ENCODE measurements at places on chromosomes 16 and 17.

- no peak for DNase-seq
Observed at GRCh38 chr17:1112875-1113274, 66.9 kb downstream of the ABR start.

DNA sequence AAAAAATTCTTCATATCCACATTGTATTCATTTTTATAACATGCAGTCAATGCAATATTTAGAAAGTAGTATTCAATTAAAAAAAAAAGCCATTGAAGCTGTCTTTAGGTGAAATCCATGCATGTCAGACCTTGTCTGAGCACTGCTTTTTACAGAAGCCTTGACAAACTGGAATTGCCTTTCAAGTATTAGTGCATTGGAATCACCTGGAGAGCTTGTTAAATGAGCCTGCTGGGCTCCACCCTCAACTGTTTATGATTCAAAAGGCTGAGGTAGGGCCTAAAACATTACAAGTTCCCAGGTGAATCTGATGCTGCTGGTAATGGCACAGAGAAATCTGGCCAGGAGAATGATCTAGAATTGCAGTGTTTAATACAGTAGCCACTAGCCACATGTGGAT lies 85.8 kb downstream of the HIC1 start:
- DNase-seq, result no peak

GRCh38 chr16:3431779-3432219 lies 11.5 kb downstream of the ZNF597 start:
- DNase-seq, result peak; percentile 53

DNA sequence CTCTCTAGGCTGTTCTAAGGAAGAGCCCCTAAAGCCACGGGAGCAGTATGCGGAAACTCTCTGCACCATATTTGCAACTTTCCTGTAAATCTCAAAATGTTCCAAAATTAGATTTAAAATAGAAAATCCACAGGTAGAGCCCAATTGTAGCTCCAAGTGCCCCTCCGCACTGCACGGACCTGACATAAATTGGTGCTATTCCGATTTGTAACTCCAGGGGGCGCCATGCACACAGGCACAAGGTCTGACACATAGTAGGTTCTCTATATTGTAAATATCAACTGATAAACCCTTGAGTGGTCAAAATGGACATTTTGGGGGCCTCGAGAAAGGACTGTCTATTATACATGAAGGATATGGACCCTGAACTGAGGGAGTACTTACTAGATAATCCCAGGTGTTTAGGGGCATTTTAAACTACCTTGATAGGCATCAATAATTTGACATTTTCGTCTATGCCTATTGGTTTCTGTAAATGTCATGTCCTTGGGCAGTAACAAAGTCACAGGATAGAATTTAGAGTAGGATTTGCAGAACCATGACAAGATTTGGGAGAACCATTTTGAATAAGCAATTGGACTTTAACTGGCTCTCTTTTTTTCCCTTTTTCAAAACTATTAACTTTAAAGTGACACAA lies 36.6 kb upstream of the TMEM132E start:
- peak; percentile 64 for DNase-seq

- DNase-seq, result no peak
Observed at GRCh38 chr16:67534431-67534830, 5.8 kb downstream of the RIPOR1 start.

DNA sequence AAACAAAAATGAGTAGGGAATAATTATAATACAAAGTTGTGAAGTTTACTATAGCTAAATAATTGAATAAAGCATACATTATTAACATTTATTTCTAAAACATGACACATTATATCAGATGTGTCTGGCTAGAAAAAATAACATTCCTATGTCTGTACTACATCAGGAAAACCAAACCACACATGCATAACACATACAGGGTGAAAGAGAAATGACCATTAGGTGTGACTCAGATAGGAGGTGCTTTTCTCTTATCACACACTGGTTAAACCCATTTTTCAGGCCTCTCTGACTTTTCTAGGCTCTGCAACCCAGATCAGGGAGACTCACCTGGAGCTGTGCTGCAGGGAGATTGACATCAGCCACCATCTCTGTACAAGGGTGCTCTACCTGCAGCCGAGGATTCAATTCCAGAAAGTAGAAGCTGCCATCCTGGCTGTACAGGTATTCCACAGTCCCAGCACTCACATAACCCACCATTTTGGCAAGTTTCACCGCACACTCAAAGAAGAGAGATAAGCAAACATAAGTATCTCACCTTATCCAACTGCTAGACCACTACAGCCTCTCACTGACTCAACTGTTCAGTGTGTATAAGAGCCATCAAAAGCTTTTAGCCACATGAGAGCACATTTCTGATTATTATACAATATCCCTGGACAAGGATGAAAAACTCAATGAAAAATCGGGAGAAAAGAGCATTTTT lies 116.6 kb upstream of the C17orf78 start:
- DNase-seq, result no peak

DNA sequence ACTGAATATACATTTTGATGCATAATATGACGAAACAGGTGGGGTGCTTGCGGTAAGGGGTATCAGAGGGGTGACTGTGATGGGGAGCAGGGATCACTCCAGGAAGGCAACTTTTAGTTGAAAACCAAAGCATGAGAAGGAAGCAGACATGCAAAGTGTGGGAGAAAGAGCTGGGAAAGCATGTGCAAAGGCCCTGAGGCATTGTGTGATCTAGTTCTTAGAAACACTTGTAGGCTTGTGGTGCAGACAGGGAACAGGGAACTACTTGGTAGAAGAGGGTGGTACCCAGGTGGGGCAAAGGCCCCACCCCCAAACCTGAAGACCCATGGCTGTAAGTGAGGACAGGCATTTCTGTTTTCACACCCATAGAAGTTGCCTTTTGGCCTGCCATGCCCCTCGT lies 459.9 kb upstream of the EEF2KMT start:
- no peak for DNase-seq
